ENCODE measurements at places on chromosomes 3 and 15. TPM values are rescaled to one million over a fixed set of nuclear protein-coding genes. Genes with fewer than 3 reads are reported as not detected.

DNA sequence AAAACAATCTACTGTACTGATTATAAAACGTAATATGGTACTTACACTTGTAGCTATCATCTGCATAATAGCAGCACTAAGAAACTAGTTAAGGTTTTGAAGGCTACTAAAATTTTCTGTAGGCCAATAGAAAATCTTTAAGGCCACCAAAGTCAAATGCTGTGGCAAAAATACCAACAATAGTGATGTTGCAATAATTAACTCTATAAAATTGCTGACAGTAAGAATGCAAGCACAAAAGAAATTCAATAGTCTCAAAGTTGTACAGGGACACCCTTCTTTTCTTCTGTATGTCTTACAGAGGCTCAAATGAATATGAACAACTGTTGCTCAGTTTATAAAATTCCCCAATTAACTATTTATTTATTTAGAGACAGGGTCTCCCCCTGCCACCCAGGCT is 62.0 kb downstream of the TMCC1 start:
- DNase-seq = no peak

- no peak for DNase-seq
These were observed 28.3 kb upstream of the TRPM1 start for GRCh38 chr15:31129769-31130303.

- DNase-seq = no peak
These were observed 87.5 kb downstream of the LRRFIP2 start for GRCh38 chr3:37086918-37087317.

- peak; percentile 44 for DNase-seq
These were observed 928.8 kb upstream of the ALCAM start for GRCh38 chr3:104437891-104438290.

- peak; percentile 87 for DNase-seq
These were observed 9.2 kb upstream of the RBSN start for GRCh38 chr3:15108082-15108545.

DNA sequence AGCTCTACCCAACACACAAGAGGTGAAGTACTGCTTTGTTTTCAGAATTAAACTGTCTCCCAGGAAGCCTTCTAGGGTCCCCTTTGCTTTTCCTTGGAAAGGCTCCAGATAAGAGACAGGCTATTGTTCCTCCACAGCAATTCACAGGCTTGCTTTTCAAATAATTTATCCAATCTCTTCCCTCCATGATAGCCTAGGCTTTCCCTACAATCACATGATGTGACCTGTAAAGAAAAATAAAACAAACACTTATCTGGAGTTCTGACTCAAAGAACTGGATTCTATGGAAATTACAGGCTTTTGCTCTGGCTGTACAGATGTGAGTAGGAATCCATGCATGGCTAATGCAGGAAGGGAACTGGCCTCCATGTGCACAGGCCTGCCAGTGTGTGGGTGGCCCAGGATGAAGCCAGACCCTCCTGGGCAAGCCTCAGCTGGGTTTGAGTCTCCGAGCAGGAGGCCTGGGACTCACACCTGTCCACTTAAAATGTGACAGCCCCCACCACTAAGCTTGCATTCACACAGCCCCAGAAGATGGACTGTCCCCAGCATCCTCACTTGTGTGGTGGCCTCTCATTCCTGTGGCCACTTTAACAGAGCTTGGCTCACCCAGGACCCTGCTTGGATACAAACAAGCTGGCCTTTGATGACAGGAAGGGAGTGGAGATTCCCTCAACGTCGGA is 75.8 kb upstream of the LEKR1 start:
- DNase-seq = peak; percentile 64

UPK1B gene
- not detected for total RNA-seq

- DNase-seq = no peak
These were observed 2.9 kb upstream of the PSMA4 start for GRCh38 chr15:78537266-78537905.

SCAANT1 gene
- total RNA-seq = not detected

DNA sequence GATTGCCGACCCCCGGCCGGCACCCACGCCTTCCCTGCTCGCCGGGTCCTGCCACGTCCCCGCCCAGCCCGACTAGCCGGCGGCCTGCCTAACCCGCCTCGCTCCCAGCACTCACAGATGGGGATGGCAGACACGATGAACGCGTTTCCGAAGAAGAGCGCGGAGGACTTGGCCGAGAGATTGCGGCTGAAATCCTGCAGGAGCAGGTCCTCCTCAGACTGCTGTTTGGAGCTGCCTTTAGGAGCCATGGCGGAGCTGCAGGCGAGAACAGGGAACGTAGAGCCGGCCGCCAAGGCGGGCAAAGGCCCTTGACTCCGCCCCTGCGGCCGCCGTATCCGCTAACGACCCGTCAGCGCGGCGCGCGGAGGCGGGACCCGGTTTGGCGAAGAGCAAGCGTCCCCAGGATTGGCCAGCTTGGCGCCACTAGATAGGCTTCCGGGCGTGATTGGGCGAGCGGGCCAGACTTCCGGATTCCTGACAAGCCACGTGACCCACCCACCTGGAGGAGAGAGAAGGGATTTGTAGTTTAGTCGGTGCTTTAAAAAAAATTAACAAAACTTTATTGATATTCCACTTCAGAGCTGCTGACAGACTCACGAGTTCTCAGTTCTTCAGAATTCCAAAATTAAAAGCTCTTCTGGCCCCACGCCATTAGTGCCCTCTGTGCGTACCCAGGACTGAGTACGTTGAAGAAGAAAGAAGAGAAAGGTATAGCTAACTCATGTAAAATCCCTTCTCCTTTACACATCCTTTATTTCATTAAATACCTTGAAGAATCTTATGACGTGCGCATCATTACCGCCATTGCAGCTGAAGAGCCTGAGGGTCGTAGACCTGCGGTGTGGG is at the start of gene SSR3:
Gene SSR3 (minus strand): TSS at position 276 of the 846 bp plus-strand sequence. CDS start 28 bp downstream, at position 248.
- DNase-seq = peak; percentile 99

- no peak for DNase-seq
These were observed 216.2 kb upstream of the UBE2E1 start for GRCh38 chr3:23589602-23590001.

GRCh38 chr3:150407808-150408220 is 284 bp upstream of the TSC22D2 start:
- no peak for DNase-seq

AMOTL2 gene
- total RNA-seq = 62.9 TPM

- DNase-seq = no peak
These were observed 9.0 kb downstream of the SLC24A1 start for GRCh38 chr15:65630760-65631159.

DNA sequence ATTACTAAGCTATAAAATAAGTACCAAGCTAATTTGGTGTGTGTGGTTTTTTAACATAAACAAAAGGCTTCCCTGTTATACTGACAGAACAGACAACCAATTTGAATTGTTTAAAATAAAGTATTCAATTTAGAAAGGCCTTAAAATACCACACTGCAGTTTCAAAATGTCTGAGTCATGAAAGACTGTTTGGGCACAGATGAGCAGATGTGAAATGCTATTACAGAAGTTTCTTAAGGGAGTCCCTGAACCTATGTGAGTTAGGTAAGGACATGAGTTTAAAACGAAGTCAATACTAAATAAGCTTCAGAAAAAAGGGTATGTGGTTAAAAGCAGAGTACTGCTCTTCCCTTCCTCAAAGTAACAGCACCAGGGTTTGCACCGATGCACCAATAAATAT is 69.7 kb upstream of the SETMAR start:
- no peak for DNase-seq

PLSCR2 gene
- total RNA-seq = not detected

DNA sequence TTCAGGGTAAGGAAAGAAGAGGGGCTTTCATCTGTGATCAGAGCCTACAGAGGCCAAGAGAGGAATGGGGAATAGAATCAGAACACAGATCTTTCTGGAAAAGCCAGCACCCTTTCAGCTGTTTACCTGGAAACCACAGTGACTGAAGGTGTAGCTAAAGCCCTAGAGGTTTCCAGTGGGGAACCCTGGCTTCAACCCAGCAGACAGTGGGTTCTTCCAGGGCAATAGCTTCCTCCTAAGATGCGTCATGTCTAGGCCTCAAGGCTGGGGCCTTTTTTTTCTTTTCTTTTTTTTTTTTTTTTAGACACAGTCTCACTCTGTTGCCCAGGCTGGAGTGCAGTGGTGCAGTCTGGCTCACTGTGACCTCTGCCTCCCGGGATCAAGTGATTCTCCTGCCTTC is 3.1 kb upstream of the CPNE9 start:
- no peak for DNase-seq

NPHP3 gene
- 73.1 TPM for total RNA-seq

GRCh38 chr3:136162322-136162721 is 33.8 kb downstream of the MSL2 start:
- DNase-seq = no peak

- DNase-seq = no peak
These were observed 8.1 kb downstream of the ARIH1 start for GRCh38 chr15:72482275-72482674.

DNA sequence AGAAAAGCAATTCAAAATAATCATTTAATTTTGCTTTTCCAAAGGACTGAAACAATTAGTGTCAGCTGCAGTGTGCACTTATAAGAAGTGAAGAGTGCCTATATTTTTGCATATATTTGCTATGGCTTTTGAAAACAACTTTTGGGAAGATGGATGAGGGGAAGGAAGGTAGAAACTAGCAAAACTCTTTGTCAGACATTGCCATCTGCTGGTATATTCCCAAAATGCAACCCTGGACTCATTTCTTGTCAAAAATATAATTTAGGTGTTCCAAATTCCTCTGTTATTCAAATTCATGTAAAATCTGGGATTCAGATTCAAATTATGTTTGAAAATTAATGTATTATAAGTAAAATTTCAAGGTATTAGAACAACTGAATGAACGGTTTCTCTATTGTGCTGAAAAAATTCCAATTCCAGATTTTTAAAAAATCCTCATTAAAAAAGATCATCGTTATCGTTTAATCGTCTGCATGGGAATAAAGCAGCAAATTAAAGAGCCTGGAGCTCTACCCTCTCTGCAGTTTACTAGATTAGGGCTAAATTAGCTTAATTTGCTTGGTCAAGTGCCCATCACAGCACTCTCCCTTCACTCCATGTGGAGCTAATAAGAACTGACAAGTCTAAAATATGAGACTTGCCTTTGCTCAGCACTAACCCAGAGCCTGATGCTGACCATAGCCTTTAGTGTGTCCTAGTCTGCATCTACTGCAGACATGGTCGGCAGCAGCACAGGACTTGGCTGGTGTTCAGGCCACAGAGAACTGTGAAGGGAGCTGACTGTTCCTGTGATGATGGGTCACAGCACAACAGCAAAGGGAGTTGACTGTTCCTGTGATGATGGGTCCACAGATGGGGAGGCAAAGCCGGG is 67.9 kb upstream of the MITF start:
- DNase-seq = peak; percentile 50

All from neural progenitor cell (in vitro differentiated cells).